ENCODE measurements at places on chromosomes 1 and 21.

DNA sequence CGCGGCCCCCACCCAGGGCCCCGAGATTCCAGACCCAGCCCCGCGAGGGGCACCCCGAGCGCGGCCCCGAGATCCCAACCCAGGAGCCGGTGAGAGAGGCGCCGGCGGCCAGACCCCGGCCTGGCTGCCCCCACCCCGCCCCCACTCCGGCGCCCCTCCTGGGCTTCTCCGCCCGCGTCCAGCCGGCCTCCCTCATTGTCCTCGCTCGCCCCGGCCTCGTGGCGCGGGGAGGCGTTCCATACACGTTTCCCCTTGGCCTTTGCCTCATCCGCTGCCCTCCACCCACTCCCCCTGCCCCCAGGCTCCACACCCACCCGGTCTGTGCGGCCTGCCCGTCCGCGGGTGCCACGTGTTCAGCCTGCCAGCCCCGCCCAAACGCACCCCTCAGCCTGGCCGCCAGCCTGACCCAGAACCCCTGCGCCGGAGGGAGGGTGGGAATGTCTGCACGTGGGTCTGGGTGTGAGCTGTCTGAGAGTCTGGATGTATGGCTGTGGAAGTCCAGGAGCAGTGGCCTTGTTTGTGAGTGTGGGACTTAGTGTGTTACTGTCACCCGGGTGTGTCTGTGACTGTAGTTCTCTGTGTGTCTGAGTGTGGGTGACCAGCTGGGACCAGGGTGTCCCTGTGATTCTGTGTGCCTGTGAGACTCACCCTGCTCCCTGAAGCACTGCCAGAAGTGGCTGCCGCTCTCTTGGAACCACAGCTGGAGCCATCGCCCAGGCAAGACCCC, 681 bp downstream of the B4GALT2 start:
- DNase-seq, result peak; percentile 54

- DNase-seq, result no peak
Observed at GRCh38 chr1:8746554-8746953, 70.9 kb downstream of the RERE start.

DNA sequence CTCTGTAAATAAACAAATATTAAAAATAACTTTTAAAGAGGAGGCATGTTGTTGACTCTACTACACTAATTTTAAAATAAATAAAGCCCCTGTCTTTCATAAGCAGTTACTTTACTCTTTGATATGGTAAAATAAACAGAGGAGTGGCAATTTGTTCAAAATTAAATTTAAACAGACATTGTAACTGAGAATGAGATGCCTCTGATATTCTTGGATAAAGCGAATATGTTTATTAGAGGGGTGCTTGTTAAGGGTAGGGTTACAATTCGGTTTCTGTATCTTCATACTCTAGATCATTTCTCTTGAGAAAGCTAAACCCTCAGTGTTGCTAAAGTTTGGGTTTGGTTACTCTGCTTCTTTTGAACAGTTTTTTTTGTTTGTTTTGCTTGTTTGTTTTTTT, 19.6 kb downstream of the LPAR3 start:
- no peak for DNase-seq

- DNase-seq, result no peak
Observed at GRCh38 chr1:168069384-168069783, 67.3 kb downstream of the GPR161 start.

DNA sequence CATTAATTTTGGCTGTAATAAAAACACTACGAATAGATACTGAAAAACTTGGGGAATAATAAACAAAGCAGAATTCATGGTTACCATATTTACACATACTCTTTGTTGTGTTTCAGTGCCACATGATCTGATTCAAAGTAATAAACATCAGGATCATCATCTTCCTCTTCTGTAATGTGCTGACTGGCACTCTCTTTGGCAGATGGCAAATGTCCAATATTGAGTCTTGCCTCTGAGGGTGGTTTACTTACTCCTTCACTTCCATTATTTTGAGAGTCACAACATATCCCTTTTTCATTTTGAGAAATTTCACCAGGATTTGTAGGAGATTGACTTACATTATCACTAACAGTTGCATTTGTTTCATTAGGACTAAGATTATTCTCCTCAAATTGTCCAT, 50.7 kb downstream of the ZZZ3 start:
- no peak for DNase-seq

DNA sequence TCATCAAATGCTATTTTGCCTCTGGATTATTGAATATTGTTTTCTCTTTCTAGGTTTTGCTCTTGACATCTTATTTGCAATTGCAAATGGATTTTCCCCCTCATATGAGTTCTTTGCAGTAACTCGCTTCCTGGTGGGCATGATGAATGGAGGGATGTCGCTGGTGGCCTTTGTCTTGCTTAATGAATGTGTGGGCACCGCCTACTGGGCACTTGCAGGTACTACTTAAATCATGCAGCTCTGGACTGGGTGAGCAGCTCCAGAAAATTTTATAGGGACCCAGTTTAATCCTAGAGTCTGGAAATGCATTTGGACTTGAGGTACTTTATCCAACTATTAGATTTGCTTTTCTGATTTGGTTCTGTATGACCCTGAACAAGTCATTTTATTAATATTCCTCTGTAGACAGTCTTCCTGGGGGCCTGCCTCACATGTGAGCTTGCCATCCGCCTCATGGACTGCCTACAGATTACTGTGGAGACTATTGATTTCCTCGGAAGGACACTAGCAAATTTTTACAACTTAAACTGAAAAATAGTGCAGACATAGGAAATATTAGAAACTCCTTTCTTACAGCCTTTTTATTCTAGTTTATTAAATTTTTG, 44.5 kb downstream of the SLC22A15 start:
- DNase-seq, result no peak
